ENCODE measurements at places on chromosomes 2 and 18. TPM values are rescaled to one million over a fixed set of nuclear protein-coding genes. Genes with fewer than 3 reads are reported as not detected.

GRCh38 chr2:71756280-71756906, 303.0 kb downstream of the DYSF start:
- no peak overlapping the region for H3K4me3 ChIP-seq
- H3K27ac ChIP-seq, result no peak overlapping the region
- no peaks in the 10 kb centered on the region for H3K4me1 ChIP-seq

- no peak for DNase-seq
- peaks cover 9% of the 10 kb centered on the region for H3K27me3 ChIP-seq
- H3K27ac ChIP-seq, result no peak overlapping the region
- no peaks in the 10 kb centered on the region for H3K36me3 ChIP-seq
Observed at GRCh38 chr2:184599054-184599871, 934 bp downstream of the ZNF804A start.

DNA sequence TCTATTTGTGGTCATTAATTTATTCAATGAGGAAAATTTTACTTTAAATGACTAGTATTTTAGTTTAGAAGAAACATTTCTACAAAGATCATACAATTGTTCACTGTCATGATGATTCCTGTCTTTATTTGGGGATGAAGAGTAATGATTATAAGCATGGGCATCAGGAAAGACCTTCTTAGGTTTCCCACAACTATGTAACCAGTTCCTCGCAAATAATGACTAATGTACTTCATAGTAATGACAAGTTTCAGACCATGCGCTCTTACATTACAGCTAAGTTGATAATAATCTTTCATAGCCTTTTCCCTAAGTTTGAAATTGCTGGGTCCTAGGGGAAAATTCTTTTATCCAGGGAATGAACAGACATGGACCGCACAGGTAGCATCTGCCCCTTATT, 90.5 kb downstream of the MYO5B start:
- no peak overlapping the region for H3K27ac ChIP-seq
- no peak for DNase-seq
- no peaks in the 10 kb centered on the region for H3K27me3 ChIP-seq
- H3K36me3 ChIP-seq, result no peaks in the 10 kb centered on the region
- H3K4me3 ChIP-seq, result no peak overlapping the region

DNA sequence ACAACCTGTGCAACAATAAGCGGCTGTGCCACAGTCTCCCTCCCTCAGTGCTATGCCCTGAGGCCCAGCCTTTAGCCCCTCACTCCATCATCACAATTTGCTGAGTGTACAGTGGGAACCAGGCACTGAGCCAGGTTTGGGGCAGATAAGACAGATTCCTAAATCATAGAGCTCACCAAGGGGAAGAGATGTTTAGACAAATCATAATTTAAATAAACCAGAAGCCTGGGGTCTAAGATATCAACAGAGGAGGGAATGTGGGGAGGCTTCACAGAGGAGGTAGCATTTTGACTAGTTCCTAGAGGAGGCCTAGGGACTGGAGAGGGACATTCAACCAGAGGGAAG, 139.3 kb upstream of the EPAS1 start:
- H3K36me3 ChIP-seq, result peaks cover 3% of the 10 kb centered on the region
- H3K27me3 ChIP-seq, result no peaks in the 10 kb centered on the region
- no peaks in the 10 kb centered on the region for H3K4me1 ChIP-seq
- no peak overlapping the region for H3K27ac ChIP-seq
- H3K4me3 ChIP-seq, result no peak overlapping the region

GRCh38 chr18:53426666-53427184, 797.7 kb downstream of the MBD2 start:
- no peak overlapping the region for H3K27ac ChIP-seq
- H3K4me3 ChIP-seq, result no peak overlapping the region
- H3K27me3 ChIP-seq, result no peaks in the 10 kb centered on the region
- DNase-seq, result no peak
- H3K36me3 ChIP-seq, result no peaks in the 10 kb centered on the region

DNA sequence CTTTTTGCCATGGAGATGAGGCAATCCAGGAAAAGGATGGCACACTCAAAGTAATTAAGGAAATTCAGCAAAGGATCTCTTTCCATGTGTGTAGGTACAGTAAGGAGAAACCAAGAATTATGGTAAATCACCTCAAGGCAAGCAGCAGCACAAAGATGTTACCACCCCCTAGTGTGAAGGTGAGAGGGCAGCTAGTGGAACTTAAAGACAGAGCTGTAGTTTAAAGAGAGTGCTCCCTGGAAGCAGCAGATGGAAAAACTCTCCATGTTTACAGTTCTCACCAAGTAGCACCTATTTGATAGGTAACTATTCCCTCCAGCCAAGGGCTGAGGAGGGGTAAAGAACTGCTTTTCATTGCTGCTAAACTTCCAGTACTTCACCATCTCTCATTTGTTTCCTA, 860.4 kb upstream of the CRIM1 start:
- no peaks in the 10 kb centered on the region for H3K36me3 ChIP-seq
- DNase-seq, result no peak
- H3K27me3 ChIP-seq, result no peaks in the 10 kb centered on the region
- no peak overlapping the region for H3K4me3 ChIP-seq

GRCh38 chr18:42807887-42808286, 307.6 kb downstream of the RIT2 start:
- no peaks in the 10 kb centered on the region for H3K27me3 ChIP-seq
- no peaks in the 10 kb centered on the region for H3K36me3 ChIP-seq
- no peak for DNase-seq
- H3K4me1 ChIP-seq, result no peaks in the 10 kb centered on the region

GRCh38 chr18:51091270-51091669, 61.3 kb downstream of the SMAD4 start:
- no peak overlapping the region for H3K27ac ChIP-seq
- H3K27me3 ChIP-seq, result no peaks in the 10 kb centered on the region
- no peaks in the 10 kb centered on the region for H3K36me3 ChIP-seq
- no peak overlapping the region for H3K4me3 ChIP-seq
- H3K4me1 ChIP-seq, result no peaks in the 10 kb centered on the region

DNA sequence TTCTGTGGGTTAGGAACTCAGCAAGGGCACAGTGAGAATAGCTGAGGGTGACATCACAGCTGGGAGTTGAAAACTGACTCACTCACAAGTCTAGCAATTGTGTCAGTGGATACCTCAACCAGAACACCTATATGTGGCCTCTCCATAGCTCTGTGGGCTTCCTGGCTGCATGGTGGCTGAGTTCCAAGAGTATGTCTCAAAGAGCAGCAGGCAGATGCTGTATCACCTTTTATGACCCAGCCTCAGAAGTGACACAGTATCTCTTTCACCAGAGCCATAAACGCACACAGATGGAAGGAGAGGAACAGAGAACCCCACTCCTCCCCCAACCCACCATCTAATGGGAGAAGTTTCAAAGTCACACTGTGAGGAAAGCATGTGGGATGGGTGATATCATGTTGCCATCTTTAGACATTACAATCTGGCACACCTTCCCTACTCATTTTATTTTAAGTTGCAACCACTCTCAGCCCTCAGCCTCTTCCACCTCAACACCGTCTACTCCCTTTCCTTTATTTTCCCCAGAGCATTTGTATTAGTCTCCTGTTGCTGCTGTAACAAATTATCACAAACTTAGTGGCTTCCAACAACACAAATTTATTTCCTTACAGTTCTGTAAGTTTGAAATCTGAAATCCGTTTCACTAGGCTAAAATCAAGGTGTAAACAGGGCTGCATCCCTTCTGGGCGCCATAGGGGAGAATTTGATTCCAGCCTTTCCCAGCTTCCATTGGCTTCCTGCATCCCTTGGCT, 134.6 kb upstream of the SPATS2L start:
- no peak for DNase-seq
- no peaks in the 10 kb centered on the region for H3K4me1 ChIP-seq
- H3K27me3 ChIP-seq, result no peaks in the 10 kb centered on the region
- no peaks in the 10 kb centered on the region for H3K36me3 ChIP-seq
- H3K27ac ChIP-seq, result no peak overlapping the region

FOXI3 gene
- polyA plus RNA-seq, result not detected

GREB1 gene
- polyA plus RNA-seq, result 0.36 TPM

CLEC4F gene
- not detected for polyA plus RNA-seq

ALPI gene
- polyA plus RNA-seq, result not detected

CPLX4 gene
- not detected for polyA plus RNA-seq

GAREM1 gene
- polyA plus RNA-seq, result 0.78 TPM

CHPF gene
- polyA plus RNA-seq, result 13.3 TPM

IKZF2 gene
- polyA plus RNA-seq, result 27.9 TPM

DTYMK gene
- polyA plus RNA-seq, result 217 TPM

C2orf66 gene
- polyA plus RNA-seq, result not detected
